ENCODE measurements at places on chromosomes 6 and 20.

DNA sequence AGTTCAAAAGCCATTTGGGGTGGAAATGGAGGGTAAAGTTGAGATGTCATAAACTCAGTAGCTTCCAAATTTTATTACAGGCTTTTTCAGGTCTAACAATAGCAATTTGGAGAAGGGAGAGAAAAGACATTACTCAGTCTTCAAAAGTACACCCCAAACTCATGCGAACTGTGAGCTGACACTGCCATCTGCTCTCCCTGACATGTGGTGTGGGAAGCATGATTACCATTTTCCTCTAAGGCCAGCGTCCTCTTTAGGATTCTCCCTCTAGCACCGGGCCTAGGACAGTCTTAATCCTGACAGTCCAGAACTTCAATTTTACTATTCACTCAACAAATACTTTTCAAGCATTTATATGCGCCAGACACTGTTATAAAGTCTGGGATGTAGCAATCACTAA, 536.0 kb upstream of the JARID2 start:
- no peak for DNase-seq

GRCh38 chr6:52507557-52508260, 69.2 kb downstream of the TRAM2 start:
- DNase-seq: no peak

DNA sequence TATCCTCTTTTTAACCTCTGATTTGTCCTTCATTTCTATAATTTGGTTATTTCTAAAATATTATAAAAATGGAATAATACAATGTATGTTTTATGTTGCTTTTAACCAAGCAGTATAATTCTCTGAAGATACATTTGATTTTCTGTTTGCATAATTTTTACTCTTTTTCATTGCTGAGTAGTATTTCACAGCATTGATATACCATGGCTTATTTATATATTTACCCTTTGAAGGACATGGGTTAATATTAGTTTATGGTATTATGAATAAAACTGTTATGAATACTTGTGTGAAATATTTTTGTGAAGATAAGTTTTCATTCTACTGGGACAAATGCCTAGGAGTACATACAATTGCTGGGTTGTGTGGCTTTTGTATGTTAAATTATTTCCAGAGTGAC, 748.6 kb downstream of the TENT5A start:
- DNase-seq: no peak

DNA sequence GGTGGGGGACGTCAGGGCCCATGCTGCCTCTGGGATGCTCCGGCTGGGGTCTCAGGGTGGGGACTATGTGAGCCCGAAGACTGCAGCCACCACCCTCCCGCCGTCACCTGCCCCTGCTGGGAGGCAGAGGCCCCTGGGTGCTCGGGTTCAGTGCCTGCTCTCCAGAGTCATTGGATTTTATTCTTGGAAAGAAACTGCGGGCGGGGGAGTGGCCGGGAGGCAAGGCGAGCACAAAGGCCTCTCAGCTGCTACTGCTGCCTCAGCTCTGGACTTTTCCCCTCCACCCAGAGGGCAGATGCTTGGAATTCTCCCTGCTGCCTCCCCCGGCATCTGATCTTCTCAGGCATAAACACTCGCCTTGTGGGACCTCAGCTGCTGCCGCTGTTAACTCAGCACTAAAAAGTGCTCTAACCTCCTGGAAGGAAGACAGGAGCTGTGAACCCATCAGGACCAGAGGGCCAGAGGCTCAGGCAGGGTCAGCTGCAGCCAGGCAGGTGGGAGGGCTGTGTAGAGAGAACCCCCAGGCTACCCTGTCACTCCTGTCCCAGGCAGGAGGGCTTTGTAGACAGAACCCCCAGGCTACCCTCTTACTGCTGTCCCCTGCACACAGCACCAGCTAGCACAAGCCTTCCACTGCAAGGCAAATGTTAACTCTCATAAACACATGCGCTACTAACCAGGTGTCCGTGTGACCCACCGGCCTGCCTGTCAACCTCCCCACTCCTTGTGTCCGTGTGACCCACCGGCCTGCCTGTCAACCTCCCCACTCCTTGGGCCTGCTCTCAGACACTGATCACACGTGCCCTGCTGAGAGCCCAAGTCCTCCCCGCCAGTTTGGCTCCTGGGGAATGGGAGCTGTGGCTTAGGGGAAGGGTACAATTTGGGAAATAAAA, 9.4 kb upstream of the FRMD1 start:
- peak; percentile 28 for DNase-seq

GRCh38 chr6:65979120-65979519, 272.1 kb upstream of the EYS start:
- no peak for DNase-seq

DNA sequence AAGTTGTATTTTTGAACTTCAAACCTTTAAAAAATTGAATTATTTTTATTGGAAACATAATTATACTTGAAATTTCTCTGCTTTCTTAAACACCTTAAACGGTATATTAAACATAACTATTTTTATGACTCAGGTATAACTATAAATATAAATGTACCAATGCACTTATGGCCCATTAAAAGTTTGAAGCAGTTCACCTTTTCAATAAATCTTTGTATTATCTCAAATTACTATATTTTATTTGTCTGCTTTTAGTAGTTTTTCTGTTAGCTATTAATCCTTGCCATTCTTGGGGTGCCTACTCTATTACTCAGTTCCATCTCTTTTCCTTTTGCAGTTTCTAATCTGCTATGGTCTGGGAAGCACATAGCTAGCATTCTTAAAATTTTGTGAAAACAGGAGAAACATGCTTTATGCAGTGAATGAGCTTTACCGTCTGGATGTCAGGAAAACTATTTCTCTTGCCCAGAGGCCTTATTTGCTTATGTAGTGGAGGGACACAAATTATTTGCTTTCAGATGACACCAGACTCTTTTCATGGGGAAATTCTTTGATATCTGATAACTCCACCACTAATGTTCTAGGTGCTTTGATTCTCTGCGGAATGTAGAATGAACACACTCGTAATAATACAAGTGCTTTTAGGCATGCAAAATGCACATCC, 378.9 kb upstream of the CITED2 start:
- DNase-seq: no peak
